ENCODE measurements at places on chromosomes 6 and 20.
A peak's percentile ranks its signal among the peaks of the same experiment; 100 is the strongest.

DNA sequence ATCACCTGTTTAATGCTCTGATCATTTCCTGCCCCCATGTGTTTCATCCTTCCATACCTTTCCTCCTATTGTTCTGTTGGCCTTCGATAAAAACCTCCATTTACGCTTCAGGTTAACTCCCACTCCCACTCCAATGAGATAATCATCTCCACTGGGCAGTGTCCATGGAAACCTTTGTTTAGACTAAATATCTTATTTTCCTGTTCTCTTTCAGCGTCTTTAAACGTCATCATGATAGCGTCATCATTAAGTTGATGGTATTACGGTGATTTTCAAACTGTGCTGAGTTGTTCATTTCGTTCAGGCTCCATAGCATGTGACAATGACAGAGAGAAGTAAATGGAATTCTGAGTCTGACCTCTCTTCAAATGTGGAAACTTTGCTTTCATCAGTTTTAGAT is 970.5 kb upstream of the SLC35B3 start:
- DNase-seq = no peak

GRCh38 chr6:152351110-152351509 is 286.1 kb downstream of the SYNE1 start:
- no peak for DNase-seq

- no peak for DNase-seq
These were observed 7.5 kb downstream of the BEND6 start for GRCh38 chr6:56962441-56962840.

DNA sequence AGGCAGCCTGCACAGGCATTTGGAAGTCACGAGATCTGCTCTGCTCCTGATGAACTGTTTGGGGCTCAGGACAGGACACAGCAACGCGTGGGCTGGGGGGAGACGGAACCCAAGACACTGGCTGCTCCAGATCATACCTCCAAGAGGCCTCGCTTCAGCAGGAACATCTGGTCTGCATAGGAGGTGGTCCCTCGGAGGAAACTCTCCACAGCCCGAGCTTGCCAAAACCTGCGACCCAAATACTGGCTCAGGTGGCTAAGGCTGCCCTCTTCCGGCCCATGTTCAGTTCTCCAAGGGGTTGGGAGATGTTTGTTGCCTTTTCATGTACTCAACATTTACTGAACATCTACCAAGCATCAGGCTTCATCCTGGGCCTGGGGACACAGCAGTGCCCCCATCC is 51.7 kb downstream of the MYH7B start:
- no peak for DNase-seq

DNA sequence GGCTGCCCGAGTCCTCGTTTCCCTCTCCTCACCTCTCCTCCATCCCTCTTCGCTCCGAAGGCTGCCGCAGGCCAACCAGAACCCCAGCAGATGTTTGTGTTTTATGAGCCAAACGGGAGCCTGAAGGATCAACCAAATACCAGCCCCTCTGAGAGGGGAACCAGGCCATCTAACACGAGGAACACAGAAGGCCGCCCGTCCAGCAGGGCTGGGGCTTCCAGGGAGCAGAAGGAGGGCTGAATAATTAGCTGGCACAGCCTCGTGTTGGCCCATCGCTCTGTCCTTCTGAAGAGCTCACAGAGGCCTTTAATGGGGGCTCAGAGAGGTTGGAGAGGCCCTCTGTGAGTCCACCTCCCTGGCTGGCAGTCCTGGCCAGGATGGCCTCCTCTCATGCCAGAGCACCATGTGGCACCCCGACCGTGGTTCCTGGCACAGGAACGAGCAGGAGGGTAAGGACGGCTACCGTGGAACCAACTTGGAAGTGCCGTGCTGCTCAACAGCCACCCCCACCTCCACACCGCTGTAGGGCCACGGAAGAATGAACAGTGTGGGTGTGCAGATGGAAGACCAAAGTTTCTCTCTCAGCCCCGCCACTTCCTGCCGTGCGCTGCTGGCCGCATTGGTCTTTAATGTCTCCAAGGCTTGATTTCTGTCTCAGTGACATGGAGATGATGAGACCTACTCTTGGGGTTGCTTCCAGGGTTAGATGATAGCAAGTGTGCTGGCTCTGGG is 155.2 kb downstream of the SCML4 start:
- DNase-seq = peak; percentile 17

GRCh38 chr20:45365444-45365970 is 2.6 kb downstream of the SYS1 start:
- no peak for DNase-seq

DNA sequence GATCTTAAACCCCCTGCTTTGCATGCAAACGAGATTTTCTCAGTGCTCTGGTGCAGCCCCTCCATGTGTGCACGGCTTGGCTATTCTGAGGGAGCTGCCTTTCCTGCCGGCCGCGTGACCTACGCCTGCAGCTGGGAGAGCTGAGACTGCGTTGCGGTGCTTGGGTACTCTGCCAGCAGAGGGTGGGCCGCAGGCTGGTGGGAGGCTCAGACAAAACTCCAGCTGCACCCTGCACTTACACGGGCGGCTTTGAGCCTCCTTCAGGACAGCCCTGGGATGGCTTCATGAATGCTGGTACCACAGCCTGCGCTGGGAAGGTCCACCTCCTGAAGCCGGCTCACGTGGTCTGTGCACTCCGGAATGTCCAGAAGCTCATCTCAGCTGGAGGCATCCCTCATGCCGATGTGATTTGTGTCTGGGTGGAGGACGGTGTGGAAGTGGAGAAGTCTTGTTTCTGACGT is 223.7 kb downstream of the DLL1 start:
- peak; percentile 60 for DNase-seq

DNA sequence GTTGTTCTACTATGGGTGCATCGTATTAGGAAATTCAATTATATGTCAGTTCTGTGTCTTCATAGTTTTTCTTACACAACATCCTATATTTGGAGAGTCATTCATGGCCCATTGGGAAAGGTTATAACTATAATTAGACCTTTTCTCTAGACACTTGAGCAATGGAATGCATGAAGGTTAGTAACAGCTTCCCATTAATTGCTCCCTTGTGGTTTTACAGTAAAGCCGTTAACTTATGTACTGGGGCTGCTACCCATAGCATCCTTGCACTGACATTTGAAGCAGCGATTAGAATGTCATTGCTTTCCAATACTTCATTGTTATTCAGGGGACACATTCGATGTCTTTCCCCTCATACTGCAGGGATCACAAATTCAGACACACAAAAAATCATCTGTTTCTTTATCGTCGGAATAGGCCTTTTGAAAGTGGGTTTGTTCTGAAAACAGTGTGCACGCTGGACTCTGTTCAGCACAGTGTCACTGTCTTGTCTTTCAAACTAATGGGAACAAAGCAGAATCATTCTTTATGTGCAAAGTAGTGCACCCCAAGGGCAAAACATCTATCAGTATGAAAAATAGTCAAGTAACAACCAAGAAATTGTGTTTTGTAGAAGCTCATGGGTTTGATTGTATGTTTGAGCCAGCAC is 634.3 kb upstream of the MAP3K7 start:
- DNase-seq = no peak

- no peak for DNase-seq
These were observed 230.7 kb downstream of the PHACTR1 start for GRCh38 chr6:12947151-12947871.

GRCh38 chr6:73823832-73824231 is 127.8 kb downstream of the CD109 start:
- DNase-seq = no peak

- DNase-seq = no peak
These were observed 32.5 kb downstream of the VSTM2L start for GRCh38 chr20:37935435-37935834.

All from cerebellar nuclear complex (tissue), 1 donor.